ENCODE measurements at places on chromosomes 16 and 17.

DNA sequence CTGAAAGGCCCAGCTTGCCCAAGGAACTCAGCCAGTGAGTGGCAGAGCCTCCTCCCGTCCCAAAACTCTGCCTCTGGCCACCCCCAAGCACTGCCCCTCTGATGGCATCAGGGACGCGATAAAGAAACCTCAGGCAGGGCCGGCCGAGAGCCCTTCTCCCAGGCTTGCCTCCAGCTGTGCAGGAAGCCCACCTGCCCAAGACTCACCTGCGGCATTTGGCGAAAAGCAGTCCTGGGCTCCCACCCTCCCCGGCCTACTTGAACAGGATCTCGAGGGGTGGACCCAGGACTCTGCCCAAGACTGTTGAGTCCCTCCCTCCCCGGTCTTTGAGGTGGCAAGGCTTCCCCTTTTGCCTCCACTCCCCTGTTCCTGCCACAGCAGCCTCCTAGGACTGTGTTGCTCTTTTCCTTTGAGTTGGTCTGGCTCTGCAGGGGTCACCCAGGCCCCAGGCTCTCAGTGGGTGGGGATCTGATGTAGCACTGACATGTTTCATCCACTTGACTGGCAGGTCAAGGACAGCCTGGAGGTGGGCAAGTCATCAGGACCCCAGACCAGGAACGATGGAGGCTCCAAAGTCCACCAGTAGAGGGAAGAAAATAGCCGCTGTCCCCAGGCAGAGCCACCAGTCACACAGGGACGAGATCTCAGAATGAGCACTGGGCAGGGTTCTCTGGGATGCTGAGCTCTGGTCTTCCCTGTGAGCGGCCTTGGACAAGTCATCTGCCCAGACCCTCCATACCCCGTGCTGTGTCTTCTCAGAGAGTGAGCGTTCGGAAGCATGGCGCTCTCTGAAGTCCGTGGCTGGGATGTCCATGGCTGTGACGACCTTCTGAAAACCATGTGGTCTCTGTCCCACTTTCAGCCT, 111.0 kb upstream of the TNRC6C start:
- no peak for DNase-seq

GRCh38 chr17:76048025-76048605, 21.0 kb upstream of the EVPL start:
- DNase-seq, result no peak

DNA sequence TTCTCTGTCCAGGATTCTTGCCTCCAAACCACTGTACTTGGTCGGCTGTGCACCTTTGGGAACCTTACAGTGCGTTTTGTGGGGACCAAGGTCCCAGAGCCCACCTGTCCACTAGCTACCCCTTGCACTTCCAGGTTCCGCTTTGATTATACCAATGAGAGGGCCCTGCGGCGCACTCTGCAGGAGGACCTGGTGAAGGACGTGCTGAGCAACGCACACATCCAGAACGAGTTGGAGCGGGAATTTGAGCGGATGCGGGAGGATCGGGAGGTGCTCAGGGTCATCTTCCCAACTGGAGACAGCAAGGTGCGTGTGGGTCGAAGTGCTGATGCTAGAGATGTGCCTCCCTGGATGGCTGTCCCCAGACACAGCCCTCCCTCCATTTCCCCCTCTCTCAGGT, 18.8 kb downstream of the POLR2A start:
- no peak for DNase-seq

- no peak for DNase-seq
Measured at GRCh38 chr16:68452176-68452575, 3.9 kb upstream of the SMPD3 start.

GRCh38 chr16:85912211-85912974, 13.4 kb downstream of the IRF8 start:
- no peak for DNase-seq

DNA sequence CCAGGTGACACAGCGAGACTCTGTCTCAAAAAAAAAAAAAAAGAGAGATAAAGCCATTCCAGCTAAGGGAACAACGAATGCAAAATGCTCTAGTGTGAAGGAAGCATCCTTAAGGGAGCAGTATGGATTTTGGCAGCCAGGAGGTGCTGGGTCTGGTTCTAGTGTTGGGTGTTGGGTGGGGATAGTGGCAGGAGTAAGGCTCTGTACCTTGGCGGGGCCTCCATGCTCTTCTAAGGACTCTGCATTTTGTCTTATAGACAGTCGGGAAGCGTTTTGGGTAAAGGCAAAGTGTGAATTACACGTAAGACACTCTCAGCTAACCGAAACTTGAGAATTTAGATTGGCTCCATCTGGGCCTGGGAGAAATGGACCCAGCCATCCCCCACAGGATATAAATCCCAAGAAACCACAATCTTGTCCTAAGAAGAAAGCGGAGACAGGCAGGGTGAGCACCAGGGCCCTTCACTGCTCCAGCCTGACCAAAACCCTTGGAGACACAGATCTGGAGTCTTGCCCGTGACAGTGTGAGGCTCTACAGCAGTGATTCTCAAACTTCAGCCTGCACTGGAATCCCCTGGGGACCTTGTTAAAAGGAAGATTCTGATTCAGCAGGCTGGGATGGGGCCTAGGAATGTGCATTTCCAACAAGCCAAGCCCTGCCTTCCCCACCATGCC, 33.1 kb upstream of the PHB1 start:
- no peak for DNase-seq

- no peak for DNase-seq
Measured at GRCh38 chr16:19749571-19750080, 31.6 kb downstream of the IQCK start.

GRCh38 chr16:64211331-64211730, 910.5 kb downstream of the CDH11 start:
- no peak for DNase-seq

DNA sequence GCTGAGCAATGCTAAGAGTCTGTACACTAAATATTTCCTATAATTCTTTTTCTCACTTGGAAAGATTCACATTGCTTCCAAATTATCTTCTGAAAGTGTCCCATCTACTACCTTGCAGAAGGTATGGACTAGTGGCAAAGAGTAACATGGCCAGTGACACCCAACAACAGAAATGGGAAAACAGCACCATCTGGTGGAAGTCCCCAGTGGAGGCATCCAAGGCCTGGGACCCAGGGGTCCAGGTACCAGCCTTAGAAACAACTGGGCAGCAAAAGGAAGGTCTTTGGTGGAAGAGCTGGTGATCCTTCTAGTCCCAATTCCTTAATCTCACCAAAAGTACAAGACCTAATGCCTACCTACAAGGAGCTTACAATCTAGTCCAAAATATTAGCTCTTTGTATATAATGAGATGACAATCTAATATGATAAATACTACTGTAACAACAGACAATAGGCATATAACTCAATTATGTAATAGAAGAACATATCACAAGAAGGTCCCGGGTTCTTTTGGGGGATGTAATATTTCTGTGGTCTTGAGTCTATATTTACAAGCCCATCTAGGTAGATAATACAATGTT, 55.3 kb downstream of the SKAP1 start:
- DNase-seq, result no peak

GRCh38 chr17:47714773-47715396, 18.2 kb upstream of the TBX21 start:
- DNase-seq, result no peak

DNA sequence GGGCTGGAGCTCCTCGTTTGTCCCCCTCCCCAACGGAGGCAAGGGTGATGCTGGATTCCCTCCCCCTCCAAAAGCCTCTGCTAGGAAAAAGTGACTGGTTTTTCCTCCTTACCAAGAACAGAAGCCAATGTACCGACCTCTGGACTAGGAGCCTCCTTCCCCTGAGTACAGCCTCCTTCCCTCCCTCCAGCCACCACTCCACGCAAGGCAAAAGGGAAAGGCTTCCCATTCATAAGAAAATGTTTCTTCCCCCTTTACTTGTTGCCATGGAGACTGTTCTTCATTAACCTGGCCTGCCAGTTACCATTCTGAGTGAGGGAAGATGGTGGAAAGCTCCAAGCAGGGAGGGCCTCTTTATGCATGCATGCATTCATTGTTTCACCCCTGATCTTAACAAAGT, 4.3 kb upstream of the PIMREG start:
- DNase-seq, result no peak

GRCh38 chr16:79165506-79165905, 435.0 kb downstream of the MAF start:
- DNase-seq, result no peak

DNA sequence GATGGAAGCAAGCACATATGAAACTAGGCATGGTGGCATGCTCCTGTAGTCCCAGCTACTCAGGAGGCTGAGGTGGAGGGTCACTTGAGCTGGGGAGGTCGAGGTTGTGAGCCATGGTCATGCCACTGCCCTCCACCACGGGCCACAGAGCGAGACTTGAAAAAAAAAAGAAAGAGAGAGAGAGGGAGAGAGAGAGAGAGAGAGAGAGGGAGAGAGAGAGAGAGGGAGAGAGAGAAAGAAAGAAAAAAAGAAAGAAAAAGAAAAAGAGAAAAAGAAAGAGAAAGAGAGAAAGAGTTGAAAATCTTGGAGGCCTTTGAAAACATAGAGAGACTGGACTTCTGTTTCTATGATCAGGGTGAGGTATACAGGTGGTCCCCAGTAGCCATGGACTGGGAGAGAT, 15.4 kb upstream of the ARL4D start:
- DNase-seq, result no peak

DNA sequence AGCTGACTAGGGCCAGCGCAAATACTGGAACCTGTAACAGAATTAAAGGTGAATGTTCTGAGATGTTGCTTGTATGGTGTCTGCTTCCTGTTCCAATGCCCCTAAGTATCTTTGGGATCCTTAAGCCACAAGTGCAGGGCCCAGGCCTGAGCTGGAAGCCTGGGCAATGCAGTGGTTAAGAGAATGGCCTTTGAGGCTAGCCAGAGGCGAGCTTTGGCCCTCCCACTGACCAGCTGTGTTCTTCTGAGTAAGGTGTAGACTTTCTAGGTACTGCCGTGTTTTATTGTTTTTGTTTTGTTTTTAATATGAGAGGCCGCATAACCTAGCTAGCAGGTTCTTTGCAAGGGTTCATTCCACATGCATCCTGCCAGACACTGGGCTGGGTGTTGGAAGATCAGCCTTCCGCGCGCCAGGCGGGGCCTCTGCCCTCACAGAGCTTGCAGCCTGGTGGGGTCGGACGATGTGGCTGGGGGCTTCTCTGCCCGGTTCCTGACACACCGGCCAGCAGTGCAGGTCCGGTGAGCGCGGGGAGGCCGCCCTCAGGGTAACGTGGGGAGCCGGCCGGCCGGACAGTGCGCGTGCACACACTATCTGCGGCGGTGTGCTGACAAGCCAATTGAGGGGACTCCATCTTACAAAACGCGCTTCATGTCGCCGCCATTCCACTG, 551 bp upstream of the MLX start:
- no peak for DNase-seq

DNA sequence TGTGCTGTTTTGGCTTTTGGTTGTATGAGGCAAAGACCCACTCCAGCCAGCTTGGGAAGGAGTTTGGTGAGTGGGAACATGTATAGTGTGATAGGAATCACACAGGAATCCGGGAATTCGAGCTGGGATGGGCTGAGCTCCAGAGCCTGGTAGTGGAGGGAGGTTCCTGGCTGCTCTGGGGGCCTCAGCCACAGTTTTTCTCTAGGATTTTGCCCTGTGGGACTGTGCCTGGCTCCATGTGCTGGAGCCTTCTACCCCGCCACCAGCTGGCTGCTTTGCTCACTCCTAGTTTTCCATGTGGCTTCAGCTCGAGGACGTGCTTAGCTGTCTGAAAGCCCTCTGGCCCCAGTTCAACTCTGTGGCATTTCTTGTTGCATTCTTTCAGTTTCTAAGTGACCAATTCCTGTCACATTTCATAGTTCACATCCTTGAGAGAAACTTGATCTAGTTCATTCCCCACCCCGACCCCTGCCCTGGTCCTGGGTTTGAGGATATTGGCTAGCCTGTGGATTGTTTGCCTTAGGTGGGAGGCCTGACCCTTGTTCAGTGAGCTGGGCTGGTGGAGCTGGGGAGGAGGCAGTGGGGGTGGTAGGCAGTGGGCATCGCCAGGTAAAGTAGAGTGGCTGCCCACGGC, 5.0 kb downstream of the SEC14L1 start:
- peak; percentile 87 for DNase-seq

- no peak for DNase-seq
Measured at GRCh38 chr17:27520491-27521185, 64.4 kb downstream of the KSR1 start.

GRCh38 chr16:88705801-88706228, 393 bp downstream of the RNF166 start:
- DNase-seq, result no peak

DNA sequence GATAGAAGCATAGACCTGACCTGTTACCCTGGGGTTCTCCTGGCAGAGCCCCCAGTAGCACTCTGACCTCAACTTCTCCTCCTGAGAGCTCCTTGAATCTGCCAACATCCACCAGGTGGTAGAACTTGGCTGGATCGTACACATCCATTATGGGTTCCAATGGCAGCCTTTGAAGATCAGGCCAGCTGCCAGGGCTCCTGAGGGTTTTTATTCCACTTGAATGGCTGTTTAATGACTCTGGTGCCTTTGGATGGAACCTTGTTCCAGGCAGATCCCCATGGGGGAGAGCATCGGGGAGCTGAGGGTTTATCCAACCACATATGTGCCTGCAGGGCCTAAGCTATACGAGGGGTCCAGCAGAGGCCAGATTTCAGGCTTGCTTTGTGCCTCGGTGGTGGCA, 47.1 kb upstream of the CLEC19A start:
- DNase-seq, result no peak

GRCh38 chr16:78566397-78567073, 467.1 kb downstream of the WWOX start:
- no peak for DNase-seq

GRCh38 chr17:75854101-75854748, 910 bp downstream of the WBP2 start:
- peak; percentile 90 for DNase-seq

GRCh38 chr17:81885454-81885853, 5.9 kb downstream of the ALYREF start:
- DNase-seq, result no peak

DNA sequence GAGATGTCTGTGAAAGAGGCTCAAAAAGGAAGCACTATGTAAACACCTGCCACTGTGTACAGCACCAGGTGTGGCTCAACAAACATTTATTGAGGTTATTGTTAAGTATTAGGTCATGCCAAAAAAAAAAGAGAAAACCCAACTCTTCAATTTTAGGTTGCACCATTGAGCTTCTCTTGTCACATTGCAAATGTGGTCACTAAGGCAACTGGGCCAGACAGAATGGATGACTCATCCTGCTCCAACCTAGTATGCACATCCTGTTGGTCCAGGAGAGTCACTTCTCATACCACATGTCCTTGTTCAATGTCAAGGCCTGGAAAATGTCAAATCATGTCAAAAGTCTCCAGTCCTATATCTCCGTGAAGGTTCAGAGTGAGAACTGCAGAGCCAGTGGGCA, 25.0 kb downstream of the HOXB1 start:
- DNase-seq, result peak; percentile 96

GRCh38 chr17:40457964-40458791, 14.9 kb downstream of the IGFBP4 start:
- no peak for DNase-seq
